ENCODE measurements at places on chromosomes 4 and X.

- no peak for DNase-seq
Observed at GRCh38 chrX:41870719-41871151, 52.6 kb downstream of the CASK start.

- DNase-seq = no peak
Observed at GRCh38 chr4:168498251-168498650, 1.4 kb downstream of the PALLD start.

DNA sequence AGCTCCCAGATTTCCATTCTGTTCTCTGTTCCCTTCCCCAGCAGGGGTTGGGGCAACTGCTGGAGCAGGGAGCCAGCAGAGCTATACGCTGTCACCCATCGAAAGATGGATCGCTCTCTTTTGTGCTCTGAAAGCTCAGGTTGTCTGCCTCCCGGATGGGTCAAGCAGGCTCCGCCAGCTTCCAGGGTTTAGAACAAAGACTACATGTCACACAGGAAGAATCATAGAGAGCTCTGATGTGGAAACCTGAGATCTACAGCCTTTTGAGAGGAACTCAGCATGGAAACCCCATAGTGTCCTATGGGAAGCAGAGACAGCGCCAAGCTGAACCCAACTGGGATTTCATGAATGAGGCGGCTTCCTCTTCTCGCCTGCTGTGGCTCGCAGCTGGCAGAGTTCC lies 205.4 kb downstream of the HS3ST1 start:
- no peak for DNase-seq

- no peak for DNase-seq
Observed at GRCh38 chr4:154566639-154567204, 3.9 kb downstream of the FGB start.

GRCh38 chr4:185591679-185592141 lies 56.4 kb upstream of the PDLIM3 start:
- no peak for DNase-seq

GRCh38 chrX:53316111-53316859 lies 34.9 kb upstream of the IQSEC2 start:
- DNase-seq = no peak

DNA sequence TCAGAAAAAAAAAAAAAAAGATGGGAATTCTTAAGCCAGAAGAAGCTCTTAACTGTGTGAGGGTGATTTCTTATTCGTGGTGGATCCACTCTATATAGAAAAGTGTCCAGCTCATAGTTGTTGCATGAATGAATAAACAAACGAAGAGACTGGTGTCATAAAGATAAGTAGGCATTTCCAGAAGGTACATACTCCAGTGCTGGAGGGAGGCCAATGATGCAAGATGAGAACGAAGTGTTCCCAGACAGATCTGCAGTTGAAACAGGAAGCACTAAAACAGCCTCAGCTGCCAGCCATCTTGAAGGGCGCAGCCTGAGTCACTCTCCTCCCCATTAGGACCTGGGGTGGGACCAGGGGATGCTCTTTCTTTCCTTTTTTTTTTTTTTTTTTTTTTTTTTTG lies 47.4 kb upstream of the HOPX start:
- no peak for DNase-seq

DNA sequence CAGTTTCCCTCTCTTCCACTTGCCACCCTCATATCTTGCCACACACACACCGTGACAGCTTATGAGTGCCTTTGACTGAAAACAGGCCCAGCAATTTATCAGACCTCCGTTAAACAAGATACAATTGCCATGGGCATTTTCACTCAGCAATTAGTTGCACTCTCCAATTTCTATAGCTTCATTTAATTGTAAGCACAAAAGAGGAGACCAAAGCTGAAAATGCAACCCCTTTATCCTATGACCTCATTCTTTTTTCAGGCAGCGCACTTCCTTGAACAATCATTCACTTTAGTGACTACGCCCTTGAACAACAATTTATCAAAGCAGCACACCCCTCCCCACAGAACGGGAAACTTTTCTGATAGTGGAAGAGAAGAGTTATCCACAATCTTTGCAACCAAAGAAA lies 4.1 kb downstream of the POF1B start:
- DNase-seq = no peak

DNA sequence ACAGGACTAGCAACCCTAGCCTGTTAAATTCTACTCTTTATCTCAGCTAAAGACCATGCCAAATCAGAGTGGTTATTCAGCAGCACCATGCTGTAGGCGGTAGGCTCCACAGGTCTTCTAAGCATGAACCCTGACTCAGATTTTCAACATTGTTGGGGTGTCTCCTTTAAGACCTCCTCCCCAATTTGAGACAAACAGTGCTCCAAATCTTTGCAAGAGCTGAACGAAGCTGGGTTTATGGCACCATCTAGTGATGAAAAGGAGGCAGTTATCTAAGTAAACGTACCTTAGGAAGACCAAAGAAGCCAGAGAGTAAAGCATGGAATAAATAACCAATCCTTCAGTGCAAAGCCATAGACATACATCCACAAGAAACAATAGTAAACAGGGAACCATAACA lies 334.5 kb upstream of the SLC7A11 start:
- no peak for DNase-seq

GRCh38 chr4:150577796-150578195 lies 4.2 kb upstream of the MAB21L2 start:
- DNase-seq = no peak

DNA sequence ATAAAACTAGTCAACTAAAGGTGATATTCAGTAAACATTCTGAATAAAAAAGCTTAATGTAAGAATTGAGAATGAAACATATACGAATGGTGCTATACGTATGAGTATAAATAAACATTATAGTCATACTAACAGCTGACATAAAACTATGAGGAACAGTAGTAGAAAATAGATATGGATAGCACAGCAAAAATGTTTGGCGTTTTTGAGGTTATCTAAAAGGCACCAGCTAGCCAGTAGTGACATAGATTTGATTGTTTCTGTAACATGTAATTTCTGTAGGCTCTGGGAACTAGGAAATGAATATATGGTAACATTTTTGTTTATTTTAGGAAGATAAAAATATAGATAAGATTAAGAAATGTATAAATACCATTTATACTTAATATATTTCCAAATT lies 69.3 kb downstream of the SNX25 start:
- no peak for DNase-seq

Data from activated CD4-positive, alpha-beta memory T cell treated with anti-CD3 and anti-CD28 coated beads, Interleukin-2, amount 10 ng/mL, durations not matched to agents 7 days and 5 days (primary cell).